ENCODE measurements at places on chromosomes 7 and 10. TPM values are rescaled to one million over a fixed set of nuclear protein-coding genes. Genes with fewer than 3 reads are reported as not detected.

DNA sequence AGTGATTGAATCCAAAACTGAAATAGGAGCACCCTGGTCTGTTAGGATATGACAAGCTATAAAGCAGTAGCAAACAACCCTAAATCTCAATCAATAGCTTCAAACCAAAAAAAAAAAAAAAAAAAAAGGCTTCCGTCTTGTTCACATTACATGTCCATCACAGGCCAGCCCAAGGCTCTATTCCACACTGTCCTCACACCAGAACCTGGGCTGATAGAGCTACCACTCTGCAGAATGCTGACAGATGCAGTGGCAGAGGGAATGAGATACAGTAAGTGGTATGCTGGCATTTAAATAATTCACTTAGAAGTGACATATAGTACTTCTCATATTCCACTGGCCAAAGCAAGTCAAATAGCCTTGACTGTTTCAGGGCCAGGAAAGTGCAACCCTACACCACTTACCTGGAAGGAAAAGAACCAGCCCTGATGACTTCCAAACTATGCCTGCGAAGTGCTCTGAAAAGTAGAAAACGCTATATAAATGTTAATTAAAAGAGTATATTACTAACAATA is 5.8 kb downstream of the CDCA7L start:
- no peak for DNase-seq

DNA sequence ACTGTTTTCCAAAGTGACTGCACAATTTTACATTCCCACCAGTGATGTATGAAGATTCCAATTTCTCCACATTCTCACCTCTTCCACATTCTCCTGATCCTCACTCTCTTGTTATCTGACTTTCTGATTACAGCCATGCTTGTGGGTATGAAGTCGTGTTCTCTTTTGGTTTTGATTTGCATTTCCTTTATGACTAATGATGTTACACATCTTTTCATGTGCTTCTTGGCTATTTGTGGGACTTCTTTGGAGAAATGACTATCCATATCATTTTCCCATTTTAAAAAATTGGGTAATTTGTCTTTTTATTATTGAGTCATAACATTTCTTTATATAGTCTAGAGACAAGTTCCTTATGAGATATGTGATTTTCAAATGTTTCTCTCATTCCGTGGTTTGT is 10.5 kb upstream of the GIMAP8 start:
- no peak for DNase-seq

DNA sequence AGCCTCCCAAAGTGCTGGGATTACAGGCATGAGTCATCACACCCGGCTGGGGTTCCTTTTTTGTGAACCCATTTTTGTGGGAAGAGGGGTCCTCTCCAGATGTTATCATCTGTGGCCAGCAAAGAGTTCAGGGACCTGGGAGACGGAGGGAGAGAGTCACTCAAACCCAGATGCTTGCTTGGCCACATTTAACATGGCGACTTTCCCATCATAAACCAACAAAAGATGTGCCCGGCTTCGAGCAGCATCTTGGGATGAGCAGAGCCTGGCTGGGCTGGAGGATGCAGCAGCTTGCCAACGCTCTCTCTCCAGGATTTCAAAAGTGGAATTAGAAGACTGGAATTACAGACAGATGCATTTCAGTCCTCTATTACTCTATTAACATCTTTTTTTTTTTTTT is 19.1 kb upstream of the HABP2 start:
- DNase-seq = no peak

DNA sequence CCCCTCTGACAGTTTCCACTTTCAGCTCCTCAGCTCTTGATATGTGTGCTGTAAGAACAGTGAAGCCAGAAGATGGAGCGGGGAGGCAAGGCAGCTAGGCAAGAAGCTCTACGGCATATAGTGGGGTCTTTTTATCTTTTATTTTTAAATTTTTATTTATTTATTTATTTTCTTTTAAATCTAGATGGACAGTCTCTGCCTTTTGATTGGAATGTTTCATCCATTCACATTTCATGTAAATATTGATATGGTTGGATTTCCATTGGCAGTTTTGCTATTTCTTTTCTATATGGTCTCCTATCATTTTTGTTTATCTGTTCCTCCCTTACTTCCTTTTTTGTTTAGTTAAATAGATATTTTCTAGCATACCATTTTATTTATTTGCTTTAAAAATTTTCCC is 183.7 kb downstream of the TMEM178B start:
- no peak for DNase-seq

The UTF1 gene
- total RNA-seq = not detected

Measured in mucosa of descending colon (tissue), 3 donors.